ENCODE measurements at places on chromosomes 6 and 20.

DNA sequence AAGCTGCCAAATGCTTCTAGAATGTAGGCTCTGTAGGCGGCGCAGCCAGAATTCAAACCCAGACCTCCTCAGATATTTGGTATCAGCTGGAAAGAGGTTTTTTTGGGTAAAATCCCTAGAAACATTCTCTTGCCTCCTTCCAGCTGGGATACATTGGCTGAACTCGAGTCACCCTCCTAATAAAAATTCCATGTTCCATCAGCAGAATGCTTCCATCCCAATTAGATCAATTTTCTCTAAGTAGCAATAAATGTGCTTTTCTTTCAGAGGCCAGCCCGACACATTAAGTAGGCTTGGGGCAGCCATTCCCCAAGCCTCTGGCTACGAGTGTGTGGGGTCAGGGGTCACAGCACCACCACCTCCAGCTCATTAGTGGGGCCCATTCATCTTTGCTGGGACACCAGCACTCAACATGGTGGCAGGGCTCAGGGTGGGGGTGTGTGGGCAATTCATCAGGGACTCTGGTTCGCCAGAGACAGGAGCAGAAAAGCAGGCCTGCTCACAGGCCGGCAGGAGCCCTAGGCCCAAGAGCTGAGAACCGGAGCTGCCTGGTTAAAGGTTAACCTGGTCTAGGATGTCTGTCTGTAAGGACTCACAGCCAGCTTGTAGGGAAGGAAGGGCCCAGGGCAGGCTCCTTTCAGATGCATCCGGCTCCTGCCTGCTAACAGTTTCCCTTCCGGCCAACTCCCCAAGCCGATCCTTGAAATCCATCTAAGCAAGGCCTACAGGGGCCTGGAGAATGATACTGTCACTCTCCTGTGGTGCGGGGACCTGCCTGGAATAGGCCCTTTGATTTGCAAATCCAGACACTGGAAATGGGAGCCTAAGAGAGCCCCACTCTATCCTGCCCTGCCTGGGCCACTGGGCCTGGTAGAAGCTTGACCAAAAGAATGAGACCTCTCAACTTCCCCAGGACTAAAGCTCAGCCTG lies 159.1 kb upstream of the TOP1 start:
- DNase-seq: no peak

- DNase-seq: peak; percentile 15
Observed at GRCh38 chr6:104705095-104705707, 154.5 kb downstream of the HACE1 start.

GRCh38 chr6:158191761-158192160 lies 23.6 kb downstream of the GTF2H5 start:
- DNase-seq: no peak

- no peak for DNase-seq
Observed at GRCh38 chr20:63903796-63904561, 9.1 kb downstream of the DNAJC5 start.

- no peak for DNase-seq
Observed at GRCh38 chr6:65852369-65852852, 145.4 kb upstream of the EYS start.

GRCh38 chr6:106849676-106850332 lies 124.7 kb downstream of the CD24 start:
- no peak for DNase-seq

GRCh38 chr20:36279362-36279761 lies 26.8 kb upstream of the DLGAP4 start:
- no peak for DNase-seq
